ENCODE measurements at places on chromosomes 2 and 18.
A peak's percentile ranks its signal among the peaks of the same experiment; 100 is the strongest.

- peak; percentile 4 for DNase-seq
Measured at GRCh38 chr18:53911200-53911599, 313.3 kb downstream of the MBD2 start.

DNA sequence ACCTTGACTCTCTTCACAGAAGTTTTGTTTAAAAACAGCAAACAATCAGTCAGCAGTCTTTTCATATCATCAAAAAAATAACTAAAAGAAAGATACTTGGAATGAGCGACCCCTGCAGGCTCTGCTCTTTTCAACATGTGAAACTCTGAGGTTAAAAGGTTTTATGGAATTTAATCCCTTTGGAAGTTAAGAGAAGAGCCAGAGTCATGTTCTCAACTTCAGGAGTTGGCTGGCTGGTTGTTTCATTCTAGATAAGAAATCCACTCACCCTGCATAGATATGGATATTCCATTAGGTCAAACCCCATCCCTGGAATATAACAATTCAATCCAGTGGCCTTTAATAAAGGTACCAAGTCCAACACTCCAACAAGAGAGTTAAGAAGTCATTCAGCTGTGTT is 115.6 kb upstream of the RMDN2 start:
- DNase-seq = peak; percentile 18

- DNase-seq = peak; percentile 27
Measured at GRCh38 chr2:162196638-162197037, 44.6 kb upstream of the GCG start.

GRCh38 chr2:180291060-180291459 is 284.0 kb upstream of the CWC22 start:
- DNase-seq = peak; percentile 7

GRCh38 chr2:127162261-127163089 is 55.5 kb upstream of the BIN1 start:
- no peak for DNase-seq

GRCh38 chr2:118527571-118527970 is 319.9 kb downstream of the EN1 start:
- peak; percentile 9 for DNase-seq

- no peak for DNase-seq
Measured at GRCh38 chr2:98875081-98875728, 60.8 kb downstream of the CRACDL start.

Data from muscle of leg (tissue), 16 donors.